ENCODE measurements at places on chromosomes 4 and X.
A peak's percentile ranks its signal among the peaks of the same experiment; 100 is the strongest.

GRCh38 chr4:77815636-77816035, 3.5 kb downstream of the CNOT6L start:
- no peak for DNase-seq

GRCh38 chrX:12567857-12568256, 223.4 kb upstream of the PRPS2 start:
- DNase-seq, result no peak

DNA sequence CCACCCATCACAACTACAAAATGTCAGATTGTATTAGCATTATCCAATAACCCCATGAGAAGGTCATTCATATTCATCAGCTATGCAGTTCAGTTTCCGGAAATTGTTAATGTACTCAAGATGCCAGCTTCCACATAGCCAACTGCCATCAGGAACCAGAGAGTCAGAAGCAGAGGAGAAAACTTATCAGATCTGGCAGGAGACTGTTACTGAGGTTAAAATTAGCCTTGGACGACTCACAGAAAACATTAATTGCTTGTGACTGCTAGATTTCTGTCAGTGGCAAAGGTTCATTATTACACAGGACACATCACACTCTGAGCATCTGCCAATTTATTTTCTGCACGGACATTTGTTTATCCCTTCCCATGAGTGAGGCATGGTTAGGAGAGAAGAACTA, 352.8 kb downstream of the DHRSX start:
- DNase-seq, result no peak

DNA sequence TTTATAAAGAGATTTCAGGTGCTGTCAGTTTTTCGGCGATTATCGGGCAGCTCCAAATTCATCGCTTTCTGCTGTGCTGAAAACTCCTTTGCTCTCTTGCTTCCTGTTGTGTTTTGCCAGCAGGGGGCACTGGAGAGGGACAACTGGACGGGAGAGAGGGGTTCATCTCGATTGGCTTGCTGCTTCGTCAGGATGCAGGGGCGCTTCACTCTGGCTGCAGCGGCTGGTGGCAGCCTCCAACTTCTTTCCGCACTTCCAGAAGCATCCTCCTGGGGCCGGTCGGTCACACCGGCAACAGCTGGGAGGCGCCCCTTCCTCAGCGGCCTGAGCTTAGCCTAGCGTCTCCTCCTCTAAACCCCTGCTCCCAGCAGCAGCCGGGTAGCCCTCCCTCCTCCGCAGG, 29.5 kb downstream of the MSL3 start:
- peak; percentile 37 for DNase-seq

- DNase-seq, result no peak
Measured at GRCh38 chr4:32251126-32251525, 1531.0 kb downstream of the PCDH7 start.
